Stimulated activated CD4-positive, alpha-beta T cell treated with anti-CD3 and anti-CD28 coated beads, Interleukin-4, amount 100 ng/mL, for 48 hours (primary cell): ENCODE measurements at places on chromosomes 6 and 20.

- DNase-seq = no peak
Measured at GRCh38 chr20:34262488-34263288, 21.5 kb downstream of the ASIP start.

- DNase-seq = no peak
Measured at GRCh38 chr6:64293298-64293697, 657.7 kb downstream of the PHF3 start.

GRCh38 chr20:60491051-60491581 lies 532.9 kb downstream of the CDH26 start:
- no peak for DNase-seq

DNA sequence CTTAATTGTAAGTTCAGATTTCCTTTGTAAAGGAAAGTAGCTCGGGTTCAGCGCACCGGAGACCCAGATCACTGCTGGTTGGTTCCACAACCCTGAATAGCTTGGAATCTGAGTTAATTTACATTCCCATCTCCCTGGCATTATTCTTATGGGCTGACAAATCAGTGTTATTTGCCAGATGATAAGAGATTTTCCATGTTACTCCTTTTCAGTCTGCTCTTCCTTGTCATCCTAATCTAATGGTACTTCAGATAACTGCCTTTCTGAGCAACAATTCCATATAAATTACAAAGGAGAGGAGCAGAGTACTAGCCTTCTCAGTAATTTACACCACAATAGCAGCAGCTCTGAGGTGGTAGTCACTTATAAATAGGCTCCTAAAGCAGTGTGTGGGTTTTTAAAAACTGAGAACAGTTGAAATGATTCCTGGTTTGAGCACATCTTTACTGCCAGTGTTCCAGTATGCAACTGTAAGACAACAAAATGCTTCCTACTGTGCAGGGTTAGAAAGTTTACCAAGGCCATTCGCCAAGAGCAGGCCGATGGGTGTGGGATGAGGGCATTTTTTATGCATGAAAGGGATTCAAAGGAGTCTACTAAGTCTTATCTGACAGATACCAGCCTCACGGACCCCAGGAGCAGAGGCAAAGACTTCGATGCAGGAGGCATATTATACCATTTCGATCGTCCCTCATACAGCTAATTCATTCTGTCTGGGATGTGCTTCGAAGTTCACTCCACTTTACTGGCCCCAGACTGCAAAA lies 89.7 kb downstream of the NDUFAF5 start:
- DNase-seq = no peak

GRCh38 chr20:49521356-49521755 lies 38.9 kb upstream of the KCNB1 start:
- no peak for DNase-seq
